ENCODE measurements at places on chromosomes 5 and 9.
A peak's percentile ranks its signal among the peaks of the same experiment; 100 is the strongest.

DNA sequence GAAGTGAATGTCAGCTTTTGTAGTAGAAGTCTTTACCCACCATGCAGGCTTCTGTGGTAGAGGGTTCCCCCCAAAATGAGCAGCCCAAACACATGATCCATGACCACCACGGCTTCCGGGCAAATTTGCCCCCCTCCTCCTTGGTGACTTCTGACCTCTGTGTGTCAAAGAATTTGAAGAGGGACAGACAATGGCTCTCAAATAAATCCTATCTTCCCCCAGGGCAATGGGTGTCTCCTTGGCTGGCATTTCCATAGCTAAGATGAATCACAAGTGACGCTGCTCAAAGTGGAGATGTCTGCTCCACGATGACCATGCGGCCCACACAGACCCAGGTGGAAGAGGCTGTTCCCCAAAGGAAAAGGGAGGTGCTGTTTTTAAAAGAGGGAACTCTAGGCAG, 30.2 kb upstream of the BOD1 start:
- DNase-seq = no peak

DNA sequence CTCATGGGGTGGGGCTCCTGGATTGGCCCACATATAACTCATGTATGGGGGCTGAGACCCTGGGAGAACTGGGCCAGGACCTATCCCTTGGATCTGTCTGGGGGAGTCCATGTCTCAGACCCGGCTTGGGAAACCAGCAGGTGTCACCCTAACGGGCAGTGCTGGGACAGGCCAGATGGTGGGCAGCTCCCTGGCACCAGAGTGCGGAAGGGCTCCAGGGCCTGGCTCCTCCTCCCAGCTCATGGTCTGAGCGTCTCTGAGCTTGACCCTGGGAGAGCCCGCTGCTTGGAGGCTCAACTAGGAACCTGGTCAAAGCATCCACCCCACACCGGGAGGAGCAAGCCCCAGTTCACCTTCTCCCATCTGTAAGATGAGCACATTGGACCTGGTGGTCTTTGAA, 15.5 kb upstream of the NCS1 start:
- peak; percentile 79 for DNase-seq

GRCh38 chr5:17743580-17744435, 109.5 kb downstream of the TAF11L14 start:
- no peak for DNase-seq

- DNase-seq = no peak
These were observed 90.6 kb downstream of the AMBP start for GRCh38 chr9:113987526-113987925.

DNA sequence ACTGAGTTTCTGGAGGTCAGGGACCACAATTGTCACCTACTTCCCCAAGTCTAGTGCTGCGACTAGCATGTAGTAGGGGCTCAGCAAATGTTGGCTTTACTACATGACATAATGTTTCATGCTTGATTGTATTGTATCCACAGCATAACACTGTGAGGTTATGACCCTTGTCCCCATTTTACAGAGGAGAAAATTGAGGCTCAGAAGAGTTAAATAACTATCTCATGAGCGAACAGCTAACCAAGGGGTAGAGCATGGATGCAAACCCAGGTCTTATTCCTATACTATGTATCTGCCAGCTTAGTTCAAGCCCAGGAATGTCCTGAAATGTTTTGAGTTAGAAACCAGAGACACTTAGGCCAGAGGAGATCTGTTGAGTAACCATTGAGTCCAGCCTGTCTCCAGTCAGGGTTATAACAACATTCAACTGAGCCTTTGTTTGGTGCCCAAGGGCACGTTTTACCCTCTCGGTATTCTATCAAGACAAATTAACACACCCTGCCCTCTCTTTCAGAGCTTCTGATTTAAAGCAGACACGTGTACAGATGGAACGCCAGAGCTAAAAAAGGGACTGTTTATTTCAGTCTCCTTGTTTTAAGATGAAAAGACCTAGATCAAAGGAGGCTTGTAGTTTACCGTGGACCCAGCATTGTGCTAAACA, 16.5 kb downstream of the ANGPTL2 start:
- DNase-seq = no peak

DNA sequence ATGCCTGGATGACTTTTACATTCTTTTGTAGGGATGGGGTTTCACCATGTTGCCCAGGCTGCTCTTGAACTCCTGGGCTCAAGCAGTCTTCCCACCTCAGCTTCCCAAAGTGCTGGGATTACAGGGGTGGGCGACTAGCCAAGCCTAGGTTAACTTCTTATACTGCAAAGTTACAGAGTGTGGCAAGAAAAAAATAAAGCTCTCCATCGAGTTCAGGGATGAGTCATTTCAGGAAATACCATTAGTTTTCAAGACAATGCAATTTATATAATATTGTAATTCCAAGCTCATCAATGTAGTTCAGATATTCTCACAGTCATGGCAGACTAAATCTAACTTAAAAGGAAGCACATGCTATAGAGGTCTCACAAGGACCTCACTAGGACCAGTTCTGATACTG, 11.5 kb upstream of the ABO start:
- DNase-seq = no peak

DNA sequence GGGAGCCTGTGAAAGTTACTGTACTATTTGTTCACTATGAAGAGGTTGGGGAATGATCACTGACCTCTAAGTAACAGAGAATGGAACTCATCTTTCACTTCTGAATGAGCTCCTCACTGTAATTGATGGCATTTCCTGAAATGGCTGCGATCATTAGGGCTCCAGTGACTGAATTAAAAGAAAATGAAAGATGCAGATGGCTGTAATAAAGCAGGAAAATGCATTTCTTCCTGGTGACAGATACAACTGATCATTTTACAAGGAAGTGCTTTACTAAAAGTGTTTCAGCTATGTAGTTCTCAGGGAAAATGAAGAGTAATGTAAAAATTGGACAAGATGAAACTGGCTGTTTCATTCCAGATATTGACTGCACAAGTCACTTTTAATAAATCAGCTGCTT, 1200.6 kb upstream of the NUDT12 start:
- no peak for DNase-seq

GRCh38 chr5:179312557-179313235, 32.6 kb downstream of the ADAMTS2 start:
- no peak for DNase-seq

- peak; percentile 85 for DNase-seq
These were observed 29.3 kb downstream of the PCDH1 start for GRCh38 chr5:141848744-141849414.

GRCh38 chr9:81430727-81431126, 258.6 kb downstream of the TLE1 start:
- no peak for DNase-seq

DNA sequence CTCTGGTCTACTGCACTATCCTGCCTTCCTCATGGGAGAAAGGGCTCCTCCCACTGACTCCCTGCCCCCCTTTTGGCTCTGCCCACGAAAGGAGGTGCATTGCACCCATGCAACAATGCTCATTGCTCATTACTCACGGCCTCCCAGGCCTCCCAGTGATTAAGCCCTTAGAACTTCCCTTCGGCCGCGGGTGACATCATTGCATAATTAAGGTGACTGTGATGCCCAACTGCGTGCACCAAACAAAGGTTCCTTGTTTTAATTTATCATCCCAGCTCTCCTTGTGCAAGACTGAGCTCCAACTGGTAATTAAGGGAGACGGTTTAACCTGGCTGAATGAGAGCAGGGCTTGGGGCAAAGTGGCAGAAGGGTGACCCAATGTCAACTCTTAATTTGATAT, 180.4 kb downstream of the GAS1 start:
- DNase-seq = no peak

- no peak for DNase-seq
These were observed 32.8 kb downstream of the ZNF608 start for GRCh38 chr5:124713595-124713994.

DNA sequence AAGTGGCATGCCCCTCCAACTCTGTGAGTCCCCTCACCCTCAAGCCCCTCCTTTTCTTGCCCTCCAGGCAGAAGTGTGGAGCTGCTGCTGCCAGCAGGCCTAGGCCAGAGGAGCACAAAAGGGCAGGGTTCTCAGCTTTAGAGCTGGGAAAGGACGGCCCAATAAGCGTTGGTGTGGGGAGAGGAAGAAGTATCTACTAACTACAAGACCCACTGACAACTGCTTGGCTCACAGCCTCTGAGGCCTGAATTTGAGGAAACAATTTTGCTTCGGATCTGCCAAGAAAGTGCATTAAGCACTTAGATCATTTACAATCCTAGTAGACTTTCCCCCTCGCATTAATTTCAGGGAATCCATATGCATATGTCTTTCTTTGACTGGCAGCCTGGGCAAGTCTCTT, 179.4 kb downstream of the SNX18 start:
- DNase-seq = no peak

GRCh38 chr9:95516734-95517558, at the start of gene PTCH1:
TSS of gene PTCH1 (minus strand) at chr9:95516971.
- DNase-seq = peak; percentile 70

- no peak for DNase-seq
These were observed 3.4 kb upstream of the MYORG start for GRCh38 chr9:34380034-34380510.

DNA sequence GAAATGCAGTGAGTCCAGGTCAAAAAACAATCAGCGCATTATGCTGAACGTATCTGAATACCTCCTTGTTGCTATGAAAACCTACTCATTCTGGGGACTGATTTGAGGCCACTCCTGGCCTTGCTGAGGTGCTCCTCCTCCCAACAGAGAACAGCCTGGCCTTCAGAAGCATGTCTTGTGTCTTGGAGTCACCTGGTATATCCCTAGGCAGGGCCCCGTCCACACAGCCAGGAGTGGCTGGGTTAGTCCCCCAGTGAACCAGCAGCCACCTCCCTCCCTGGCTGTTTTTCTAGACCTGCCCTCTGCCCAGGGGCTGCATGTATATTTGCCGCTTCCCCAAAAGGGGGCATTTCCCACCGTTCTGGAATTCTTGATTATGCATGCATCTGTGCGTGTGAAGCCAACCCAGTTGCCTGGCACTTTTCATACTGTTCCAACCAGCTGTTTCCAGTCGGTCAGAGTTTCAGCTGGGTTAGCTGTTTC, 99.2 kb upstream of the SPATA31C2 start:
- no peak for DNase-seq

DNA sequence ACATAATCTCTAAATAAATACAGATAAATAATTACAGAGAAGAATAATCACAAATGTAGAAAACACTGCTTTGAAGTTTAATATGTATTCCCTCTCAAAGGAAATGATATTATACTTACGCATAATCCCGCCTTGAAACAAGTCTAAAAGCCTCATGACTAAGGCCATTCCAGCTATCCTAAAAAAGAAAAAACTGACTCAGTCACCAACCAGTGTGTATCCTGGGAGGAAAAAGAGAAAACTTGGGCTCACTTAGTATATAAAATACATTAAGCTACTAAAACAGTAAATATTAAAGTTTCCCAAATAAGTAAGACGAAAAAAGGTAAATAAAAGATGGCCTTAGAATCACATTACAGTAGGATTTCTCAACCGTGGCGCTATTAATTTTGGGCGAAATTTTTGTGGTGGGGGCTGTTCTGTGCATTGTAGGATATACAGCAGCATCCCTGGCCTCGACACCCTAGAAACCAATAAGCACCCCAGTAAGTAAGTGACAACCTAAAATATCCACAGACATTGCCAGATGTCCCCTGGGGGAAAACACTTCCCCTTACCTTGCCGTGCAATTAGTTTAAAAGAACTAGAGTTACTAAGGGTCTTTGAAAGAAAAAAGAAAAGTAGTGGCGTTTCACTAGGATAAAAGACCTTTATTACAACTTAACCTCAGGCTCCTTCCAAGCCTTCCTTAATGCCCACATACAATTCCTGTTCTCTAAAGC, 1.1 kb downstream of the HSPA9 start:
- no peak for DNase-seq

DNA sequence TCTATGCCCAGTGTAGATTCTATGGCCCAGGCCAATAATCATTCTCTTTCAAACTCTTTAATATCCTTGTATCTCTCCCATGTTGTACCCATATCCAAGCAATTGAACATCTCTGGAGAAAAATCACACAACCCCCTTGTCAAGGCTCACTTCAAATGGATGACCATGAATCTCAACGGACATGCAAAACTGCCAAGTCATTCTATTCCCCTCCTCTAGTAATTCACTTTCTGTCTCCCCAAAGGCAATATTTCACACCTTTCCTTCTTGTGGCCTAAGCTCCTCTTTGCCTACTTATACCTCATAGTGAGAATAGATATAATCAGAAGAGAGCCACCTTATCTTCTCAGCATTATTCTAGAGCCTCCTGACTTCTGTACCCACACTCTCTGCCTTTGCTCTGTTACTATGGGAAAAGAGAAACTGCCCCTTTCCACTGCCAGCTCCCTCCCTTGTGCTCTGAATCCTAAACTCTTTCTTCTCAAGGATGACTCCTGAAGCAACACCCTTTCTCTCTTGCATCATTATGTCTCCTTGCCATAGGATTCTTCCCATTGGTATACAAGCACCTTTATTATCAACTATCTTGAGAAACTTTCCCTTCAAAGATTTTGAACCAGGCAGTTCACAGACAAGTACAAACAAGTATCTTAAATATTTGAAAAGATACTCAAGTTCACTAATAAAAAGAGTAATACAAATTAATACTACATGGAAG, 66.1 kb downstream of the RPS23 start:
- DNase-seq = no peak

GRCh38 chr9:95094002-95094401, 223.5 kb downstream of the FANCC start:
- no peak for DNase-seq

DNA sequence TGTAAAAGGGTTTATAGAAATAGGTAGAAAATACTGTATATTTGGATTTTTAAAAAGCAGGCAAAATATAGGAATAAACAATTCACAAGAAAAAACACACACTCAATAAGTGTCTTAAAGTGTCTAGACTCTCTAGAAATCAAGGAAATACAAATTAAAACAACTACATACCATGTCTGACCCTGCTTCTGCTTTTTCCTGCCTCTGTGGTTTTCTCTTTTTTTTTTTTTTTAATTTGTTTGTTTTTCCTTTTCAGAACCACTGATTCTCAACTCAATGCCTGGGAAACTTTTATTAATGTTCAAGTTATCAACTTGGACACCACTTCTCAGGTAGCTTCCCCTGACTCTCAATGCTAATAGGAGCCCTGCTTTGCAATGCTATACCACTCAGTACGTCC, 25.5 kb upstream of the TAS2R1 start:
- no peak for DNase-seq

DNA sequence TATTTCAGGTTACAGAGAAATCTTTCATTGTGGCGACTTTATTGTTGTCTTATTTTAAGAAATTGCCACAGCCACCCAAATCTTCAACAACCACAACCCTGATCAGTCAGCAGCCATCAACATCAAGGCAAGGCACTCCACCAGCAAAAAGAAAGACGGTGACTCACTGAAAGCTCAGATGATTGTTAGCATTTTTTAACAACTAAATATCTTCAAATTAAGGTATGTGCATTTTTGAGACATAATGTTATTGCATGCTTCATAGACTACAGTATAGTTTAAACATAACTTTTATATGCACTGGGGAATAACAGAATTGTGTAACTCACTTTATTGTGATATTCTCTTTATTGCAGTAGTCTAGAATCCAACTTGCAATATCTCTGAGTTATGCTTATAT, 263.4 kb downstream of the TMEM232 start:
- DNase-seq = no peak

DNA sequence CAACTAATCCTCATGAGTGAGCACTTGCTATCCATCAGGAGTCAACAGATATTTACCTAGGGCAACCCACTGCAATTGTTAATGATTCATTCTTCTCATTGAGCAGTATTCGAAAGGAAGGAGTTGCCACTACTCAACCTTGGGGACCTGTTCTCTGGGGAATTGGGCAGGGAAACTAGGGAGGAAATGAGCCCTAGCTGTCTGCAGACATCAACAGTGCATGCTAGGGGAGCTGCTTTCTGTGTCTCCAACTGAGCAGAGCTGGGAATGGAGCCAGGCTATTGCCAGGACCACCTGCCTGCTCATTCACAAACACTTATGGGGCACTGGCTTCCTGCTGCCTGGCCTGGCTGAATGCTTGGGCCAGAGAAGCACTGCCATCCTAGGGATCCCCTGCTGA, 183.4 kb downstream of the TMEM38B start:
- DNase-seq = no peak

Data from ascending aorta (tissue), 2 donors.